ENCODE measurements at places on chromosomes 7 and 10.

DNA sequence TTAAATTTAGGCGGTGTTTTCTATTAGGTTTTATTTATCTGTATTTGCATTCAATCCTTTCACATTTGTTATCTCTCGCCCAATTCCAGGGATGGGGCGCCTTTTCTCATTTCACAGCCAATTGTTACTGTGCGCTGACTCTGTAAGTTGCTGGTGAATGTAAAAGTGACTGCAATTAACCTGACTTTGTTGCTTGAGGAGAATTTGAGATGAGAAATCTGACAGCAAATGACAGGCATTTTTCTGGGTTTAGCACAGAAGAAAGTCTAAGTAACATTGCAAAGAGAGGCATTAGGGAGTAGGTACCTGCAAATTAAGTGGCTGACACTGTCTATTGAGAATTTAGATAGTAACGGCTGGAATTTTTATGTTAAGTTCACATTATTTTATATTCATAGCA, 16.6 kb downstream of the FOXP2 start:
- no peak for DNase-seq

- DNase-seq = no peak
Observed at GRCh38 chr7:50270531-50271018, 33.9 kb upstream of the IKZF1 start.

- no peak for DNase-seq
Observed at GRCh38 chr10:66085906-66086305, 839.9 kb upstream of the LRRTM3 start.

DNA sequence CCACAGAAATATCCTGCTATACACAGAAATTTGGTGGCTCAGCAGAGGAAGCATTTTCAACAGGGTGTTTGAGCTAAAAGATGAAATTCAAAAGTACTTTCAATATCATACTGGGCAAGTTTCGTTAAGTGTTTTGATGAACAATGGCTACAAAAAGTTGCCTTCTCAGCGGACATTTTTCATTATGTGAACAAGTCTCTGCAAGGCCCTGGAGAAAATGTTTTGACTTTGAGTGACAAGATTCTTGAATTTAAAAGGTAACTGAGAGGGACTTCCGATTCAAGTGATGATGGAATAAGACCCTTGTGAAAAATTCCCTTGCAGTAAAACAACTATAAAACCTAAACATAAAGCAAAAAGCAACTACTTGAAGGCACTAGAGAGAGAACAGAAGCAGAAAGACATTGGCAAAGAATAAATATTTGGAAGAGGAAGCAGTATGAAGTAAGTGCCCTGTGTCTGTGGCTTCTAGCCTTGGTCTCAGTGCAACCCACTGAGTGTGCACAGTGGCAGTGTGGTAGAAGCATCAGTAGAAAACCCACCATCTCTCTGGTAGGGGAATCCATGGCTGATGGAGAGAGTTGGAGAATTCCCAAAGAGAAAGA, 62.5 kb upstream of the NAMPT start:
- DNase-seq = no peak

- DNase-seq = no peak
Observed at GRCh38 chr7:30595436-30596013, 847 bp downstream of the GARS1 start.

DNA sequence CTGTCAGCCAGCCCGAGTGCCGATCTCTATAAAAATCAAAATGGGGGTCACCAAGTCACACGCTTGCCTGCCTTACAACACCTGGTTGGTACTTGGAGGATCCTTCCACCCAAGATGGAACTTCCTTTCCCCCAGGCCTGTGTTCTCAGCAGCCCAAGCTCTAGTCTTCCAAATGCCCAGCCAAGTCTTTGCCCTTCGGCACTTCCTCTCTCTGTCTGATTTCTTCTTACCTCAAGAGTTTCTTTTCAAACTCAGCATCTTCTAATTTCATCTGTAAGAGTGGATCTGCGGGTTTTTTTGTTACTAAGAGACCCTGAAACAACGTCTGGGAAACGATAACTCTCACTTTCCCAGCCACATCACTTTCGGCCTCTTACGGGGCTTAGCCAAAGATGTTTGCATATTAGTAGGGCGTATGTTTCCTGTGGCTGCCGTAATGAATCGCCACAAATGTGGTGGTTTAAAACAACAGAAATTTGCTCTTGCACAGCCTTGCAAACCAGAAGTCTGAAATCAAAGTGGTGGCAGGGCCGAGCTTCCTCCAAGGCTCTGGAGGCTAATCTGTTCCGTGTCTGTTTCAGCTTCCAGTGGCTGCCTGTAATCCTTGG, 219.9 kb downstream of the TCF7L2 start:
- DNase-seq = no peak

- DNase-seq = no peak
Observed at GRCh38 chr10:71214641-71215559, 2.5 kb downstream of the UNC5B start.

DNA sequence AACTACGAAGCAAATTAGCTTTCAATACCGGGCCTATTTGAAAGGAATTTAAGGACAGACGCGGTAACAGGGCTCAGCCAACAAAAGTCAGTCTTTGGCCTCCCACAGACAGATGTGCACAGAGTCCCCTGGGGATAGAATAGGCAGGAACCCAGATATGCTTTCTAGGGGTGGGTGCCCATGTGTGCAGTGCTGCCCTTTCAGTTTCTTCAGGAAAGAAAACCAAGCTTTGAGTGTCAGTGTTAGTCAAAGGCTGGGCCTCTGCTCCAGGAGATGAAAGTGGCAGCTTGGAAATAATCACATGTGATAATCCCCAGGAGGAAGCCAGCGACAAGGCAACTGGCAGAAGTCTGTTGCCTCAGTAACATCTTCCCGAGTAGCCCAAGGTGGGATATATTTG, 43.8 kb upstream of the CSTF2T start:
- DNase-seq = no peak

DNA sequence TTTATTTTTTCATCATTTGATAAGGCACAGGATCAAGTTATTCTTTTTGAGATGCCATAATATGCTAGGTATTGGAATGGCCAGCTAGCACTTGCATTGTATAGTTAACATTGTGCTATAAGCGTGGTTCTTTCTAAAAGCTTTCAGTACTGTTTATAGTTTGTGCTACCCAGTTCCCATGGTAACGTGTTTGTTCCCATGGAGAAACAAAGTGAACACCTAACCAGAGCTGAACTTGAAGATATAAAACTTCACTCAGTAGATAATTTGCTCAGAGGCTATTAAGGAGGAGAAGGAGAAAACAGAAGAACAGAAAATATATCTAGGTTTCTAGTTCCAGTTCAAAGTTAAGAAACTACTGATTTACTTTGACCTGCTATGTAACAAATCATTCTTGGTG, 23.6 kb upstream of the ITGB8 start:
- no peak for DNase-seq

GRCh38 chr10:103231047-103231551, 14.6 kb upstream of the RPEL1 start:
- DNase-seq = no peak

DNA sequence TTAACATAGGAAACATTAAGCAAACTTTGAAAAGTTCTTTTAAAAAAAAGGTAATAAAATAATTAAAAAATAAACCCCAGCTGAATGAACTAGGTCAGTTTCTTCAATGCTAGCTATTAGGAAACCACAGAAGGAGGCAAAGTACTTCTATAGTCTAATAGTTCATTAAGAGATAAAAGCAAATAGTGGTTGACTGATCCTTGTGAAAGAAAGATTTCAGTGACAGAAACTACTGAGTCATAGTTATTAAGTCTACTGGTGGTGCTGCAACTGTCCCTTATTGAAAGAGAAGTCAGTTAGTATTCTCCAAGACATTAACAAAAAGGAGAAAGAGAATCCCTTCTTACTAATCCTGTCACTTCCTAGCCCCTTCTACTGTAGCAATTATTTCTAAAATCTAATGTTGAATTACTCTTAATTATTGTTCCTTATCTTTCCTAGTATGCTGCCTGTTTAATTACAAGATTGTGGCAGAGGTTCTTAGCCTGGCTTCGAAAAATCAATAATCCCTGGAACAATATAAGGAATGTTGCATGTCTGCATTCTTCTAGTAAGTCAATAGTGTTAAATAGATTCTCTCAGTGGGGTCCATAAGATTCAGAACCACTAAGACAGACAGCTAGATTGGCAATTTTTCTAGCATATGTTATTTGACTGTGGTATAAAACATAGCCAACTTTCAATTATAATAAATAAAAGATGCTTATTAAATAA, 18.2 kb downstream of the TCTN3 start:
- no peak for DNase-seq

DNA sequence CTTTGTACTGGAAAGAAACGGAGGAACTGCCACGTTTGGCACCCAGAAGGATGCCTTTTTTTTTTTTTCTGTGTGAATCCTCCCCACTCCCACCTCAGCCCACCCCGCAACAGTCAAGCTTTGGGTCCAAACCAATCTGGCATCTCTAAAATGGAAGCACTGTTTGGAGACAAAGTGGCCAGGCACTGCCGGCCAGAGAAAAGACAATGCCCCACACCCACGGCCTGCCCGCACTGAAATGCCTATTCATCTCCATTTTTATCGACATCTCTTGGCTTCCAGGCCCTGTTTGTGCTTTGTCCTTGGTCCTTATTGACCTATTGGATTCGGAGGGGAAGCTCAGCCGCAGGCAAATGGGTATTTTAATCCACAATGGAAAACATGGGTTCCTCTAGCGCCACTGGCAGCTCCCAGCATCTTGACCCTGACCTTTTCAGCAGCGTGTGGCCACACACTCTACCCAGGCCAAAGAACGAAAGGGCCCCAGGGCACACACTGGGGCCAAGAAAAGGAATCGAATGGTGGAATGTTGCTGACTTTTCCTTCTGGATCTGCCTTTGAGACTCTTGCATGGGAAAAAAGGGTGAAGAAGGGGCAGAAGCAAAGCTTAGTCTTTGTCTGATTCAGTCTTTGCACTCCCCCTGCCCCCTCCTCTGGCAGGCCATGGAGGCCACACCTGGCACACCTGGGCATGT, 162.6 kb upstream of the CDCA7L start:
- DNase-seq = no peak

- DNase-seq = no peak
Observed at GRCh38 chr7:101874028-101874427, 56.6 kb downstream of the CUX1 start.

GRCh38 chr7:39069896-39070881, 92.5 kb downstream of the POU6F2 start:
- DNase-seq = no peak

- DNase-seq = no peak
Observed at GRCh38 chr7:128755819-128756476, 16.8 kb downstream of the CALU start.

All from cortex of kidney (tissue), 1 donor.